Stimulated activated CD4-positive, alpha-beta T cell treated with anti-CD3 and anti-CD28 coated beads, Interleukin-1b, Interleukin-23, amount 100 ng/mL, for 1 hour (primary cell): ENCODE measurements at places on chromosomes 12 and 14.

DNA sequence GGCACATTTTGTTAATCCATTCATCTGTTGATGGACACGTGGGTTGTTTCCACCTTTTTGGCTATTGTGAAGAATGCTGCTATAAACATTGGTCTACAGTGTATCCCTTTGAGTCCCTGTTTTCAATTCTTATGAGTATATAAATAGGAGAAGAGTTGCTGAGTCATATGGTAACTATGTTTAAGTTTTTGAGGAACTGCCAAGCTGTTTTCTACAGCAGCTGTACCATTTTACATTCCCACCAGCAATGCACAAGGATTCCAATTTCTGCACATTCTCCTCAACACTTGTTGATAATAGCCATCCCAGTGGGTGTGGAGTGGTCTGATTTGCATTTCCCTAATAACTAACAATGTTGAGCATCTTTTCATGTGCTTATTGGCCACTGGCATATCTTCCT lies 6.9 kb upstream of the SVOP start:
- DNase-seq = no peak

DNA sequence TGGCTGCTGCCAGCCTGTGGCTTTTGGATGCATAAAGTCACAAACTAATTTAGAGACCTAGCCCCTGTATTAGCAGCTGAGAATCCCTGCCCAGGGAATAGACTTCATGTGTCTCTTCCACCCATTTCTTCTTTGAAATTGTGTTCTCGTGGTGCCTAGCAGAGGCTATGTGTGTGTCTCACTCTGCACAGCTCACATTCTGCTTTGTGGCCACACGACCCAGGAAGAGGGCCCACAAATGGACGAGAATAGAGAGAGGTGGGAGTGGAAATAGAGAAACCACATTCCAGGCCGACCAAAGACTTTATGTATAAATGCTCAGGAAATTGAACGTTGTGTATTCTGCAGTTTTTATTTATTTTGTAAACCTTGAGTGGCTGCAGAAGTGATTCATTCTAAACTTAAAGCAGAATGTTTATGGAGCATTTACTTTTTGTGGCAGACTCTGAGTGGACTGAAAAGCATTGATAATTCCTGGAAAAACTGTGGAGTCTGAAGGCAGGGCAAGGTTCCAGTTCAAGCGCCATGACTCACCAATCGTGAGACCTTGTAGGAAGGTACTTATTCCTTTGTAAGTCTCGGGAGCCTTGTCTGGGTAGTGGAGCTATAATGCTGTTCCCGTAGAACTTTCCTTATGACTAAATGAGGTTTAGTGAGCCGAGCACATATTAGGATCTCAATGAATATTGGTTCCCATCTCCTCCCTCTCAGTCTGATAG lies 9.1 kb downstream of the B4GALNT3 start:
- no peak for DNase-seq

GRCh38 chr14:61491876-61492434 lies 170.6 kb downstream of the PRKCH start:
- DNase-seq = no peak

- DNase-seq = peak; percentile 78
Measured at GRCh38 chr14:100067971-100068959, 3.0 kb downstream of the EVL start.

DNA sequence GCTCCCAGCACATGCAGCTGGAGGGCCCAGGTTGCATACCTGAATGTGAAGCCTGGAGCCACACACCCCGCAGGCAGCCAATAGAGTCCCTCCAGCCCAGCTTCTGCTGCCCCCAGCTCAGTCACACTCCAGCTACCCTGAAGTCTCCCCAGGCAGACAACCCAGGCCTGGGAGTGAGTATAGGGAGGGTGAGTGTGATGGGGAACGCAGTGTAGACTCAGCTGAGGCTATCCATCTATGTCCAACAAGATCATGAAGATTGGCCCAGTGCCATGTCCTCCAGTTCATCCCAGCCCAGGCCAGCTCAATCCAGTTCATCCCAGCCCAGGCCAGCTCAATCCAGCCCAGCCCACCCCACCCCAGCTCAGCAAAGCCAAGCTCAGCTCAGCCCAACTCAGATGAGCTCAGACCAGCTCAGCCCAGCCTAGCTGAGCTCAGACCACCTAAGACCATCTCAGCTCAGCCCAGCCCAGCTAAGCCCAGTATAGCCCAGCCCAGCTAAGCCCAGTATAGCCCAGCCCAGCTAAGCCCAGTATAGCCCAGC lies 330.4 kb downstream of the TMEM121 start:
- no peak for DNase-seq

DNA sequence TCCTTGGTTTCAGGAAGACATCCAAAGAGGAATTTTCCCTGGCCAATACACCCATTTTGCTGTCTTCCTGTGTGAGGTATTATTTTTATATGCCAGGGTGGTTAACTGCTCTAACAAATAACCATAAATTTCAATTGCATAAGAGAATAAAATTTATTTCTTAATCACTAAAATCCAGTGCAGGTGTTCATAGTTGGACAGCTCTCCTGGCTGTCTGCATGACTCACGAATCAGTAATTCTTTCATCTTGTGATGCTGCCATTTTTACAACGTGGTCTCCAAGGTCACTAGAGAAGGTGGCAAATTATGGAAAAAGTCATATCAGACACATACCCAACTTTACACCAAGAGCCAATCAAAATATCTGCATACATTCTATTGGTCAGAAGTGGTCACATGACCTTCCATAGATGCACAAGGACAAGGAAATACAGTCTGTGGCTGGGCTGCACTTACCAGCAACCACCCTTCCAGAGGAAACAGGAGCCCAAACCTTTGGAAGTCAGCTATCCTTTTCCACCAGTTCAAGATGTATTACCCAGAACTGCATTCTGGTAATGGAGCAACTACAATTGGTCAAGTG lies 193.5 kb upstream of the PLEKHG7 start:
- no peak for DNase-seq
